ENCODE measurements at places on chromosomes 7 and 10.

DNA sequence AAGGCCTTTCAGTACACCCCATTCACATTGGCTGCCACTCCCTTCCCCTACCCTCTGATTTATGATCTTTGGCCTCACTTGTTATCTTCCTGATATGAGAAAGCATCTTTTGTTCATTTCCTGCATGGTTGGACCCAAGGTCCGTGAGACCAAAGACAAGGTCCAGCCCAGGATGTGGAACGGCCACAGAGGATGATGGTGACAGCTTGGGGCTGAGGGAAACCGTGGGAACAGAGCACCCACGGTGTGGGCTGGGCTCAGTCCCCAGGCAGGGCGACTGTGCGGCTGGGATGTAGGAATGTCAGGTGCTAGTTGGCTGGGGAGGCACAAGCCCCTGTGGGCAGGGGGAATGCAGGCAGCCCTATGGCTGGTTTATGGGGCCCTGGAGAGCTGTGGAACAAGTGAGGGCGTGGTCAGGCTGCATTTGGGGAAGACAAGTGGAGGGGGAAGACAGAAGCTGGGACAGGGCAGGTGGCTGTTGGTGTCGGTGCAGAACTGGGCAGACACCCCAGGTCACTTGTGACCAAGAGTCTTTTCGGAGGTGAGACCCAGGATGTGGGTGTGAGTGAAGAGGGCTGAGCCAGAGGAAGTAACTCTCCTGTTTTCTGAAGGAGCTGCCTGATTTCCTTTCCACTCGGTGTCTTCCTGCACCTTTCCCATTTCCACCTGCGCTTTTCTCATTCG, 51.7 kb upstream of the IGFBP3 start:
- DNase-seq: no peak

- no peak for DNase-seq
Measured at GRCh38 chr7:90243556-90243955, 1.4 kb upstream of the CFAP69 start.

DNA sequence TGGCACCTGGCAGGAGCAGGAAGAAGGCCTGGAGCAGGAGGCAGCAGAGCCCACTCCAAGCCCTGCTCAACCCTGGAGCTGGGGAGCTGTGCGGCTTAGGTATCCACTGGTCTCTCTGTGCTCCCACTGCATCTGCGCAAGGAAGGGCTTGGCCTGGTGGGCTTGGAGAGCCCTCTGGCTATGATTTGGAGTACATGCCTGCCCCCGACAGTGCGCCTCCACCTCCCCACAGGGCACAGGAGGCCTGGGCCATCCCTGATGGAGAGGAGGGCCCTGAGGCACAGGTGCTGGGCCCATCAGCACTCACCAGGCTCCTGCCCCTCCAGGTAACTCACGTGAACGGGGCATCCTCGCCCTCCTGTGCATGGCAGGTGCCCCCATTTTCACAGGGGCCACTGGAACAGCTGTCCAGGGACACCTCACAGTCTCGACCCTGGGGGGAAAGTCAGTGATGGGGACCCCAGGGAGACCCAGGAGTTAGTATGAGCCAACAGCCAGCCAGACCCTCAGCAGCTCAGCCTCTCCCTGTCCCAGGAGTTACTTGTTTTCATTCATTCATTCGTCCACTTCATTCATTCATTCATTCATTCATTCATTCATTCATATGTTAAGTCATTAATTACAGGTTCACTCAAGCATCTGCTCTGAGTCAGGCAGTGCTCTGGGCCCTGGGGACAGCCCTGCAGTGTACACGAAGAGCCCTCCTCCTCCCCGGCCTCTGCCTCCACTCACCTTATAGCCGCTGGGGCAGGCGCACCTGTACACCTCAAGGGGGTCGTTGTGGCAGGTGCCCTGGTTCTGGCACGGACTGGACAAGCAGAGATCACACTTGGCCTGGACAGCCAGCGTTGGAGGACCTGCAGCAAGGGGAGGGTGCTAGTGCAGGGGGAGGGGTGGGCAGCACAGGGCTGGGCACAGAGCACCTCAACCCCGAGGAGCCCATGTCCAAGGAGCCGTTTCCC, 167.2 kb downstream of the SLIT1 start:
- no peak for DNase-seq

DNA sequence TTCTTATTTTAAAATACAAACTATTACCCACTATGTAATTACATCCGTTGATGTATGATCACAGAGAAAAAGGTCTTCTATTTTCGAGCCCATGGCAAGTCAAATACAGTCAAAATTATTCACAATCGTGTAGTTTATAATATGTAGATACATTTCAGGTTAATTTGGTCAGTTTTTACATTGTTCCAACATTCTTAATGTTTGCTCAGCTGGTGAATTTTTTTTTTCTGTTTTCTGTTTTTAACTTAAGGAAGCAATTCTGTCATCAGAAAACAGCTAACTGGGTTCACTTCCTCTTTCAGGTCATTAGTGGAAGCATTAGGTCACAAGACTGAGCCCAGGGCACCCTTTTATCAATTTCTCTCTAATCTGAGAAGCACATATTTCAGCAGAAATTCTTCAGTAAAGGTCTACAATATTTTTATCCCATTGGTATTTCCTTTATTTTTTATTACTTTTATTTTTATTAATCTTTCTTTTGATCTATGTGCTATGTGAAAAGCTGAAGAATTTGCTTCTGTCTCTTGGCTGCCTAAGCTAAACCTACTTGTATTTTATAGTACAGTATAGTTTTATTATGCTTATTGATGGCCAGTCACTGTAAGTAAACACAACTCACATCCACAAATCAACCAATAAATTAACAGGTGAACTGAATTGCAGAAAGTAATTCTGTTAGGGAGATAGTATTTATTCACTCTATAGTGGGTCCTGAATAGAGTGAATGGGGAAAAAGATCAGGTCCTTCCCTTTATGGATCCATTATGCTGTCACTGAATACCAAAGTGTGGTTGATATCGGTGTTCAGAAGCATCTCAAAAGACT, 84.6 kb downstream of the ICA1 start:
- DNase-seq: no peak

GRCh38 chr7:74387606-74388005, 66.1 kb upstream of the GTF2IRD1 start:
- DNase-seq: no peak

Measured in stimulated activated CD4-positive, alpha-beta T cell treated with anti-CD3 and anti-CD28 coated beads, Interleukin-15, amount 100 ng/mL, for 48 hours (primary cell).